ENCODE measurements at places on chromosomes 6 and 20. TPM values are rescaled to one million over a fixed set of nuclear protein-coding genes. Genes with fewer than 3 reads are reported as not detected.

GRCh38 chr6:36149476-36149875 lies 19.2 kb downstream of the MAPK13 start:
- DNase-seq = no peak

SLC17A4 gene
- not detected for total RNA-seq

- no peak for DNase-seq
Observed at GRCh38 chr6:155660251-155660977, 204.8 kb upstream of the NOX3 start.

- DNase-seq = no peak
Observed at GRCh38 chr20:48615871-48616270, 211.9 kb downstream of the PREX1 start.

DNA sequence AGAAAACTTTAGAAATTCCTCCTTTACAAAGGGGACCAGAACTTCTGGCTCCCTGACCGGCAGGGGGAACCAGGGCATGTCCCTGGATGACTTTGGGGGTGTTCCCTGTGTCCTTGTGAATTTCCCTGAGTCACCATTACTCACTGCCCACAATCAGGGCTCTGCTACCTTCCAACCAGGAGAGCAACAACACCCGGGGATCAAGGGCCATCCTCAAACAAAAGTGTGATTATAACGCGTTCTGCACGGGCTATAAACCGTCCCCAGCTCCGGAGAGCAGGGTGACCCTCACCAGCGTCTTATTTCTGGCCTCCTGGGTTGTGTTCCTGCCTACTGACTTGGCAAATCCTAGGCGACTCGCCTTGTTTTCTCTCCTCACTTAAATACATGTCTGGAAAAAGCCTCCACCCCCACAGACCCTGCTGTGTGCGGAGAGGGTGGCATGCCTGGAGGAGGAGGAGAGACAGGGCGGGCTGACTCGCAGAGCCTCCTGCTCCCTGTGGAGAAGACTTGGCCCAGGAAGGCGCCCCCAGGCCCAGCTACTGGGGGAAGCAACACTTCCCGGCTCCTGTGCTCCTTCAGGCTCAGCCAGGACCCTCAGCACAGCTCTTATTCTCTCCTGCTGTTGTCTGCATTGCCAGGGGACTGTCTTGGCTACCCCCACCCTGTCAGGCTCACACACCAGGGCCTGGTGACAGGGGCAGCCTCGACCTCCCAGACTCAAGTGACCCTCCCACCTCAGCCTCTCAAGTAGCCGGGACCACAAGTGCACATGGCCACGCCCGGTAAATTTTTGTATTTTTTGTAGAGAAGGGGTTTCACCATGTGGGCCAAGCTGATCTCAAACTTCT lies 54.1 kb downstream of the FGD2 start:
- DNase-seq = peak; percentile 98

DNA sequence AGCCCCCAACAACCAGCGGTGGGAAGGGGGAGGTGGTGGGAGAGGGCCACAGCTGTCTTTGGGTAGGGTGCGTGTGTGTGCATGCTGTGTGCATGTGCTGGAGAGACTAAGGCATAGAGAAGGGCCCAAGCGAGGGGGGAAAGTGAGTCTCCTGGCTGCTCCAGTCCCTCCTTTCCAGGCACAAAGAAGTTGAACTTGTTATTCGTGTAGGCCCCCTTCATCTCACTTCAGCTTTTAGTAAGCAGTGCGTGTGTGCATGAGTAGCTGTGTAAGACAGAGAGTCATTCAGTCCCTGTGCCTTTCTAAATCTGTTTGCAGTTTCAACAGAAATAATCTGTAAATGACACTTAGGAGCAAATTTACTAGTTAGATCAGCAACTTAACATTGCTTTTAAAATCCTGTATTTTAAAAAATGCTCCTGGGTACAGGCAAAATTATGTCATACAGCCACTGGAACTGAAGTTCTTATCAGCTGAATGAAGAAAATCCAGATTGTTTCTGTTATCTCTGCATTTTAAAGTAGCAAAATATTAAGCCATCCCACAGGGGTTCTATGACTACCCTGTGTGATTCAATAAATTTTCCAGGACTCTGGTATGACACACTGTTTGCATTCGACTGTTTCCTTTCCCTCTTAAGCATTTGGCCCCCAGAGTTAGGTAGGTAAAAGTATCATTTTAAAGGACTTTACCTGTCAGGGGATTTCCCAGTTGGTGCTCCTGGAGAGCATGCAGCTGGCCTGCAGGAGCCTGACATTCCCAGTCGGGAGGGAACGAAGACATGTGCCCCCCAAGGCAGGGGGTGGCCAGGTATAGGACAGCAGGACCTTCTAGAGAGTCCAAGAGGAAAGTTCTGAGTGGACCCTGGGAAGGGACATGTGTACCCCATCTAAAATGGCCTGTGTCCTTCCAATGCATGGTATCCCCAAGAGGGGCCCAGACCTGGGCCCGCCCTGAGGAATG lies 39.0 kb downstream of the MTRES1 start:
- no peak for DNase-seq

GRCh38 chr6:113202852-113203714 lies 654.1 kb upstream of the MARCKS start:
- no peak for DNase-seq

MCCD1 gene
- not detected for total RNA-seq

GJA1 gene
- 26.6 TPM for total RNA-seq

- DNase-seq = no peak
Observed at GRCh38 chr6:150211700-150212511, 69.1 kb downstream of the PPP1R14C start.

GRCh38 chr6:129368076-129368475 lies 341.9 kb downstream of the ARHGAP18 start:
- DNase-seq = no peak

HDGFL1 gene
- total RNA-seq = not detected

DNA sequence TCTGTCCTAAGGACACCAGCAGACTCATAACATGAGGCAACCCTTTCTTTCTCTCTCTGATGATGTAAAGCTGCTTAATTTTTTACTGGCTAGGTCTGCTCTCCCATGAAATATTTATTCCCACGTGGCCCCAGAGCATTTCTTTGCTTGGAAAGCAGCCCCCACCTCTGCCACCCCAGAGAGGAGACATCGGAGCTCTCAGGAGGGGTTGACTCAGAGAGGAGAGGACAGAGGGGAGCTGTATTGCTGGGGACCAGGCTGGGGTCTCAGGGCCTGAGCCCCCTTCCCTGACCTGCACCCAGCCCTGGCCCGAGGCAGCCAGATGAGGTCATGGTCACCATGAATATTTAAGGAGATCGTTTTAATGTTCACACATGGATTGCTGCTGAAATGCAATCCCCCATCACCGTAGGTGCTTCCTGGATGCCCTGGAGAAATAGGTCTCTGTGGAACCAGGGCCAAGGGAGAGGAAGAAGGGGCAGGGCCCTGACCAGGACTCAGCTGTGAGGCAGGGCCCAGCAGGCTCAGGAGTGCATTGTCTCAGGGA lies 117.5 kb downstream of the DLL1 start:
- DNase-seq = no peak

GRCh38 chr6:62367601-62368000 lies 81.6 kb upstream of the KHDRBS2 start:
- no peak for DNase-seq

DNA sequence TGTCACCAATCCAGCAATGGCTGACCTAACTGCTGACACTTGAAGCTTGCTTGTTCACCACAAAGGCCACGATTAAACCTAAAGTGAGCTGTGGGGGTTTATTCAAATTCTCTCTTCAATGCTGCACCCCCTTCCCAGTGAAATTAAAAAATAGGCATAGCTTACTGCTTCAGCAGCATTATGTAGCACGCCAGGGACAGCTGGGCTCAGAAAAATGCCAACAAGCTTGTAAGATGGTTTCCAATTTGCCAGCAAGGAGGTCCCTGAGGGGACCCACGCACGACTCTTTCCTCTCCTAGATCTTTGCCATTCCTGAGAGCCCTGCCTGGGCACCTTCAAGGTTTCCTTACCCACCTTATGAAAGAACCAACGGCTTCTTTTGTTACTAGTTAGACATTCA lies 113.5 kb upstream of the CDH4 start:
- no peak for DNase-seq

- DNase-seq = peak; percentile 80
Observed at GRCh38 chr20:50635676-50636600, 55.4 kb downstream of the RIPOR3 start.

C4B gene
- not detected for total RNA-seq

DNA sequence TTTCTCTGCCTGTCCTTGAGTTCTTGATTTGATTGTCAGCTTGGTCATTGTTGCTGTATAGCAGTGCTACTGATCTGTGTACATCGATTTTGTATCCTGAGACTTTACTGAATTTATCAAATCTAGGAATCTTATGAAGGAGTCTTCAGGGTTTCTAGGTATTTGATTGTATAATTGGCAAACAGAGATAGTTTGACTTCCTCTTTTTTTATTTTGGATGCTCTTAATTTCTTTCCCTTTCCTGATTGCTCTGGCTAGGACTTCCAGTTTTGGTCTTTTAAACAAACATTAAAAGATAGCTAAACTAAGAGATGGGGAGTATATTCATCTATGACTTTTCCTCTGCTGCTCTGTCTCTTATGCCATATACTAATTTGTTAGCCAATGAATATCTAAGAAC lies 62.4 kb downstream of the NCOA7 start:
- no peak for DNase-seq

DNA sequence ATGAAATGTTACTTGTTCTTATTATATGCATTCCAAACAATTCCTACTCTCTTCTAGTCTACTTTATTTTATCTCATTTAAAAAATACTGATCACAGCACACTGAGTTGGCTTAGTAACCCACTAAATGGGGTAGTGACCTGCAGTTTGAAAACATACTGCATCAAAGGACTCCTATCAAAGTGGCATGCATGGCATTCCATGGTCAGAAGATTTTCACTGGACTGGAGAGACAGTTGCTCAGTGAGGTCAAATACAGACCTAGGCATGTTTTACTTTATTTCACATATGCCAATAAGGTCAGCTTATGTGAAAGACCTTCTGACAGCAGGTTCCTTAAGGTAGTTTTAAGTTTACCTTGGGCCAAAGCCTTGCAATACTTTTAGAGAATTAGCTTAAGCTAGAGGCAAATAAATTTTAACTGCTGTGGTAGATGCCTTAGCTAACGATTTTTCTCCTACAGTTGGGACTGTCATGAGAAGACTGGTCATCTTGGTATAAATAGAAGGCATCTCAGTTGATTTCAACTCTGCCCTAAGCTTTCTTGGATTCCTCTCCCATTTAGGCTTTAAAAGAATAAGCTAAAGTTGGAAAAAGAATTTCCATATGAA lies 35.1 kb downstream of the TPD52L1 start:
- DNase-seq = peak; percentile 45

DNA sequence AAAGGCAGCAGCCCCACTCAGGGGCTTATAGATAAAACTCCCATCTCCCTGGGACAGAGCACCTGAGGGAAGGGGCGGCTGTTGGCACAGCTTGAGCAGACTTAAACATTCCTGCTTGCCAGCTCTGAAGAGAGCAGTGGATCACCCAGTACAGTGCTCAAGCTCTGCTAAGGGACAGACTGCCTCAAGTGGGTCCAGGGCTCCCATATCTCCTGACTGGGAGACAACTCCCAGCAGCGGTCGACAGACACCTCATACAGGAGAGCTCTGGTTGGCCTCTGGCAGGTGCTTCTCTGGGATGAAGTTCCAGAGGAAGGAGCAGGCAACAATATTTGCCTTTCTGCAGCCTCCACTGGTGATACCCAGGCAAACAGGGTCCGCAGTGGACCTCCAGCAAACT lies 810.1 kb downstream of the EYS start:
- DNase-seq = no peak
